ENCODE measurements at places on chromosomes 3 and 15. TPM values are rescaled to one million over a fixed set of nuclear protein-coding genes. Genes with fewer than 3 reads are reported as not detected.

The ANKUB1 gene
- 3.1 TPM for total RNA-seq

The TMED3 gene
- 45.2 TPM for total RNA-seq

GRCh38 chr15:51623386-51623938, 891 bp upstream of the DMXL2 start:
- DNase-seq: no peak

- no peak for DNase-seq
Observed at GRCh38 chr15:81575436-81576123, 201.6 kb upstream of the TMC3 start.

The CHRNA5 gene
- 2.6 TPM for total RNA-seq

The CD80 gene
- 8.6 TPM for total RNA-seq

DNA sequence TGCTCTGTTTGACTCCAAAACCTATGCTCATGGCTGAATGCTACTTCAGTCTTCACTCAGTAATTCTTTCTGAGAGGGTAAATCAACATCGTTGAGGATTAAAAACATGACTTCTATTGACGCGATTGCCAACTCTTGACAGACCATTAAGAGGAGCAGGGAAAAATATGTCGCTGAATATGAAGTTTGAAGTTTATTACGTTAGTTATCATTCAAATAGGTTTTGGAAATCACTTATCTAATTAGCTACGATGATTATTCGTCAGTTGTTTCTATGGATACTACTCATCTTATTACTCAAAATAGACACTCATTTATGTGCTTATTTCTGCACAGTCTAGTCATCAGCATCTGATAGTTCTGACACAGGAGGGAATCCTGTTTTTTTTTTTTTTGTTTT, 279.2 kb upstream of the TBL1XR1 start:
- DNase-seq: no peak

The CHRM5 gene
- not detected for total RNA-seq

The SLC28A2 gene
- 0.21 TPM for total RNA-seq

DNA sequence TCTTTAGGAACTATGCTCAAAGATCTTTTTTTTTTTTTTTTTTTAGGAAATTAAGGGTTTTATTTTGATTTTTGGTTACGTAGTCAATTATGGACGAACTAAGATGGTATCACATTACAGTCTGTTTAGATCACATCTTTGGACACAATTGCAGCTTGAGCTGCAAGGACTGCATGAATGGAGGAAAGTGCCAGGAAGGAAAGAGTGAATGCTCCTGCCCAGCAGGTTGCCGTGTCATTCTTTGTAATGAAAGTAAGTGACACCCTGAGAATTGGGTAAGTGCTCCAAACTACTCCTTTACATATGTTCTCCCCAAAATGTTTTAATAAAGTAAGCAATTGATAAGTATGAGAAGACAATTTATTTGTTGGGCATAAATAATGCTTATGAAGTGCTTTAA, 716.5 kb upstream of the GOLIM4 start:
- no peak for DNase-seq

DNA sequence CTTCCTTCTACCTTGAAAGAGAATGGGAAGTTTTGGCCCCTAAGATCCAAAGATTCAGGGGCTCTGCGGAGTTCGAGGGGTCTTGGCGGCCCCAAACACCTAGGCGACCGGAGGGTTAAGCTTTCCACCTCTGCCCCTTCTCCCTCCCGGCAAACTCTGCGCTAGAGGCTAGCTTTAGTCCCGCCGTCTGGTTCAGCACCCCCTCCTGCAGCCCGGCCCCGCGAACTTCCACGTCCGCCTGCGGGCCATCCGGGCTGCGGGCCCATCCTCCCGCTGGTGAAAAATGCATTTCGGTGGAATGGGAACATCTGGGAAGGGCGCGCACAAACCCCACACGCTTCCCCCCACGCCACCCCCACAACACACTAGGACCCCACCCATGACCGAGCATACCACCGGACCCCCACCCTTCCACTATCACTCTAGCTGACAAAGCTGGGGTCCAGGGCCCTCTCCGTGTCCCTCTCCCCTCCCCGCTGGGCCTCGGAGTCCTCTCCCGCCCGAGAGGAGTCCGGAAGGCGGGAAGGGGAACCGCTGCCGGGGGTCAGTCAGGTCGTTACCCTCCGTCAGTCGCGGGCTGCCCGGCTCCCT, 1.0 kb downstream of the SHOX2 start:
- no peak for DNase-seq

DNA sequence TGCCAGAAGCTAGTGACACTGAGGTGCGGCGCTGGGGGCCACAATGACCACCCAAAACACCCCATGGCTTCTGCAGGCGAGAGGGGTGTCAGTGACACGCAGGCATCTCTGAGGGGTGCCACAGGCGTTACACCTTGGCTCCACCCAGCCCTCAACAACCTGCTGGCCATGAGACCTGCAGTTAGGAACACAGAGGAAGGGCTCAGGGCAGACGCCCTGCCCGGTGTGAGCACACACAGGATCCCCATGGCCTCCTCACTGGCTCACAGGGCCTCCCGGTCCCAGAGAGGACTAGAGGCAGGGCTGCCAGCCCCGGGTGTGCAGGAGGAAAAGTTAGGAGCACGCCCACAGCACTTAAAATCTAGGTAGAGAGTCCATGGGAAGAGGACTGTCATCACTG, 35.1 kb downstream of the CYFIP1 start:
- no peak for DNase-seq

- no peak for DNase-seq
Observed at GRCh38 chr3:99789011-99789721, 28.5 kb upstream of the CMSS1 start.

- DNase-seq: no peak
Observed at GRCh38 chr15:60350108-60350507, 47.7 kb downstream of the ANXA2 start.

DNA sequence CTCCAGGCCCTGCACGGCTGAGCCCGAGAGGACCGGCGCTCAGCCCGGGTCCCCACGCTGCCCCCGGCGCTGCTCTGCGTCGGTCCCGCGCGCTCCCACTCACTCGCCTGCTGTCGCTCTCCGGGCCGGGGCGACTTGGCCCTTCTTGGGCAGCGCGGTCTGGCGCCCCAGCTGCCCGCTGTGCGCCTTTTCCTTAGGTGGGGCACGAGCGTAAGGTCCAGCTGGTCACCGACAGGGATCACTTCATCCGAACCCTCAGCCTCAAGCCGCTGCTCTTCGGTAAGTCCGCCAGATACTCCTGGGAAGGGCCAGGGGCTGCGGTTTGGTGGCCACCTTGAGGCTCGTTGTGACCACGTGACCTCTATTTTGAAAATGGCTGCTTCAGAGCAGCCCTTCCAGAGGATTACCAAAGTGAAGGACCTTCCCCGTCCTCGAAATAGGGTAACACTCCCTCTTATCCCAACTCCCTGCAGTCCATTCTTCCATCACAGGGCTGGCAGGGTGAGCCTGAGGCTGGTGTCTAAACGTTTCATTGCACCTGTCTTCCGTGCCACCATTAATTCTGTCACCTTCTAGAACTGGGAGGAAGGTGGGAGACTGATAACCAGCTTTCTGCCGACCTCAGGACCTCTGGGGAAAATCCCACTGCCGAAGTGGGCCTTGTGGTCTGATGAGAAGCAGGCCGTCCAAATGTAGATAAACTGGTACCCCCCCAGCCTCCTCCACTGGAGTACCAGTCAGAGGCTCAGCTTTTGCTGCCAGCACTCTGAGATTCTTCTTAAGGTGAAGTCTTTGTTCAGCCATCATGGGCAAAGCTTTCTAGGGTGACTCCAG, 812 bp downstream of the P4HTM start:
- no peak for DNase-seq

DNA sequence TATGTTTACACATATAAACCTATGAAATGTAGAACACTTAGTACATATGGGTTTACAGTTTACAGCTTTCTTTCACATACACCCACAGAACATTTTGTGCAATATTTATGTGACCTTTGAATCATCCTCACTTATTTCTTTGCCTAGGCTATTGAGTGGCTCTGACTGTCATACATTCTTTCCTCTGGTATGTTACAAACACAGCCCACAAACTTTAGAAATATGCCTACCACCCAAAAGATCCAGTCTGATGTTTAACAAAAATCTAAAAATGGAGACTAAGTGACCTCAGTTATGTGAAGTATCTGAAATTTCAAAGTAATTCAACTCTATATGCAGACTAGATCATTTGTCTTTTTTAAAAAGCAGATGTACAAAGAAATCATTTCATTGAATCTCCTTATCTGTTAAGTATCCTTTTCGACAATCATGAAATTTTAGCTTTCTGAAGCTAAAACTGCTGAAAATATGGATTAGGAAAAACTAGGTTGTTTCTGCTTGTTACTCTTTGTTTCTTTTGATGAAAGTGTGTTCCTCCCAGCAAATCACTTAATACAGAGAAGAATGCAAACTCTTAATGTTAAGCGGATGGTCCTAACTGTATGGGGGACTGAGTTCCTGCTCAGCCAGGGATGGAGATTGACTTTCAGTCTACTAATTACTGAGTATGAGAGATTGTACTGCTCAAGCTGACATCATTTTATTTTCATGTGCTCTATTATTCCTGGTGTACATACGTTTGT, 27.7 kb downstream of the CCDC54 start:
- DNase-seq: no peak

The TMEM207 gene
- total RNA-seq: not detected

DNA sequence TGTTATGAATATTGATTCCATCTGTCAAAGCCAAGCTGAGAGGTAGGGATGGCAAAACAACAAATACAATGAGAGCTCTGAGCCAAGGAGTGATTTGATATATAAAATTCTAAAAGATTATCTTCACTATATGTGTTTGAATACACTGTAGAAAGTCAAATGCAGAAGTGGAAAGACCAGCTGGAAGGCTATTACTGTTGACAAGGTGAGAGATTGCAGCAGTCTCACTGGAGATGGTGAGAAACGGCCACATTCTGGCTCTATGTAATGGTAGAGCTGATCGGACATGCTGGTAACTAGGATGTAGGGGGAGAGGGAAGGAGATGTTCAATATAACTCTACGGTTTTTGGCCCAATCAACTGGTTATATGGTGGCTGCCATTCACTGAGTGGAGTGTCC, 434.2 kb upstream of the SUCLG2 start:
- DNase-seq: no peak

DNA sequence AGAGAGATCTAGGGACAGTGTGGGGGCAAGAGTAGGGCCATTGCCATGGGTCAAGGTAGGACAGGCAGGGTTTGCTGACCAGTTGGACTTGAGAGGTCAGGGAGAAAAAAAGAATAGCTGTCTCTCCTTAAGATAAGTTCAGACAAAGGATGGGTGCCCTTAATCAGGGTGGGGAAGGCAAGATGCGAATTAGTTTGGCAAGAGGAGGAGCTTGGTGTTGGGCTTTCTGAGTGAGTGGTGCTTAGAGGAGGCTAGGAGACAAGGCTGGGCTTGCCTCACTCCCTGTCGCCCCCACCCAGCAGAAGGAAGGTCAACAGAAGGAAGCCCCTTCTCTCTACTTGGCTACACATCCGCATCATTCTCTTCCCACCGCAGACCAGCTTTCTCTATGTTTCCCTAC, 53.9 kb upstream of the CTDSPL start:
- no peak for DNase-seq

DNA sequence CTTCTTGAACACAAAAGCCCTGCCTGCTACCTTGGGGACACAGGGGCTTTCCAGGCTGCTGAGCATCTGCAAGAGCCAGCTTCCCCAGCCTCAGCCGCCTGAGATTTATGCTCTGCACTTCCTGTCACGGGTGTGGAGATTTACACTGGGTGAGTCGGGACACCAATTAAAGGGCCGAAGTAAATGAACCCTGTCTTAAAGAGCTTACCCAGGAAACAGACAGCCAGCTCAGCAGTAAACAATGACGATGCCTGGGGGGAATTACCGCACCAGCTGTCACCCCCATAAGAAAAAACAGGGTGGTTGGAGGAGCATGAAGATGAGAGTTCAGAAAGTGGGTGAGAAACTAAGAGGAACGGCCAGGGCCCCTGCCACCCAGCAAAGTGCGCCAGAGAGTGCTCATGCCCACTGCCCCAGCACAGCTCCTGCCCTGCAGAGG, 37.5 kb upstream of the IQSEC1 start:
- DNase-seq: peak; percentile 36

DNA sequence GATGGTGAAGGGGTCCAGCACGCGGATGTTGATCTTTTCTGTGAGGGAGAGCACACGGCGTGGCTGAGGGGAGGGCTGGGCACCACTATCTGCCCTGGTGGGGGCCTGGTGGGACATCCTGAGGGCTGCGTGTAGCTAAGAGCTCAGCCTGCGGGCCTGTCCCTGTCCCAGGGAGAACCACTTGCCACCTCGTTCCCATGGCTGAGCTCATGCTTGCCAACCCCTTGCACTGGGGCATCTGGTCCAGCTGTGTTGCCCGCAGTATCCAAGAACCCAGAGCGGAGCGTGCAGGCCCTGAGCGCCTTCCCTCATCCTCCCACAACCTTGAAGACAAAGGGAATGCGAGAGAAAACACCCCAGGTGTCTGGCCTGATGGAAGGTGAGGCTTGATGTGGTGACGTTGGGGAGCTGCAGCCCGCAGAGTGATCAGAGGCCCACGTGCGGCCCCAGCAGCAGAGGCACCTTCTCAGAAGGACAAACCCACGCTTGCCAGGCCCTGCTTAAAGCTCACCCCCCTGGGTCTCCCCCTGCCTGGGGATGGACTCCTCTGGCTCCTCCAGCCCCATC, 28.9 kb downstream of the TKT start:
- DNase-seq: peak; percentile 21

GRCh38 chr15:35481992-35482391, 64.0 kb downstream of the DPH6 start:
- DNase-seq: no peak

DNA sequence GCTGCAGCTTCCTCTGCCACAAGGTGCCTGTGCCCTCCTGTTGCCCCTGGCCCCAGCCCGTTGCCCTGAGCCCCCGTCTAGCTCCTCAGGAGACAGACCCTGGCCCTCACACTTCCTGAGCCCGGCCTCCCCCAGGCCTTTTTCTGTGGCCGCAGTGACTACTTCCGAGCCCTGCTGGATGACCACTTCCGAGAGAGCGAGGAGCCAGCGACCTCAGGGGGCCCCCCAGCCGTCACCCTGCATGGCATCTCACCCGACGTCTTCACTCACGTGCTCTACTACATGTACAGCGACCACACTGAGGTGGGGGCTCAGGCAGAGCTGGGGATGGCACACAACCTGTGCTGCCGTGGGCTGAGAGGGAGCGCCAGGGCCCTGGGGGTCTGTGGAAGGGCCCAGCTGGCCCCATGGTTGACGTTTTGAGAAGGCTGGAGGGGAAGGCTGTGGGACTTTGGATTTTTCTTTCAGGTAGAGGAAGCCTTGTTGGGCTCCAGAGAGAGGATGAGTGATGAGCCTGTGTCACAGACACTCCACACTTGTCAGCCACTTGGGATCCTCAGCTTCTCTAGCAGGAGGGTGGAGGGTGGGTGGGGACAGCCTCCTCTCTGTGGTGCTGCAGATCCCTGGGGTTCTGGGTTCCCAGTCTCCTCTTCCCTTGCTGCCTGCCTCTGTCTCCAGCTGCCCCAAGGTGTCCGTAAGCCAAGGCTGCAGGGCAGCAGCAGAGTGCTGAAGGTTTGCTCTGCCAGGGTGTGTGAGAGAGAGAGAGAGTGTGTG, 5.0 kb downstream of the ABTB1 start:
- DNase-seq: no peak

The TMEM266 gene
- total RNA-seq: 1.4 TPM

The ZWILCH gene
- total RNA-seq: 4.1 TPM

- DNase-seq: no peak
Observed at GRCh38 chr3:171407759-171408158, 52.4 kb downstream of the TNIK start.

- DNase-seq: no peak
Observed at GRCh38 chr3:75129101-75129500, 514.6 kb upstream of the CNTN3 start.

The WWTR1 gene
- 89.5 TPM for total RNA-seq

All from lower lobe of right lung (tissue), 2 donors.